Placental epithelial cell (primary cell): ENCODE measurements at places on chromosomes 12 and 14. TPM values are rescaled to one million over a fixed set of nuclear protein-coding genes. Genes with fewer than 3 reads are reported as not detected.

The MYF6 gene
- total RNA-seq = not detected in 2 replicates

The KRT79 gene
- total RNA-seq = not detected in 2 replicates

The ASIC1 gene
- total RNA-seq = 0.65 and 1.2 TPM in 2 replicates

The ZC2HC1C gene
- total RNA-seq = under 0.01 and 1.1 TPM in 2 replicates

The PRKD1 gene
- 1.2 and 1.6 TPM in 2 replicates for total RNA-seq

The ZFHX2 gene
- total RNA-seq = 0.39 TPM in 1 of 2 replicates, not detected in the other

The CLEC4D gene
- not detected in 2 replicates for total RNA-seq

The JDP2 gene
- total RNA-seq = 47.9 and 64.7 TPM in 2 replicates

The ACRBP gene
- 1.6 TPM in 1 of 2 replicates, not detected in the other for total RNA-seq

The AMN gene
- total RNA-seq = 1.2 and 4.2 TPM in 2 replicates

The SERPINA9 gene
- not detected in 2 replicates for total RNA-seq

The COX8C gene
- 0.39 TPM in 1 of 2 replicates, not detected in the other for total RNA-seq

The EXOC5 gene
- total RNA-seq = 41.6 and 63.4 TPM in 2 replicates

The CCDC60 gene
- not detected in 2 replicates for total RNA-seq

The LRTM2 gene
- total RNA-seq = 0.11 TPM in 1 of 2 replicates, not detected in the other

The OR4K14 gene
- total RNA-seq = not detected in 2 replicates

The BIN2 gene
- total RNA-seq = under 0.01 TPM in 1 of 2 replicates, not detected in the other

The EML5 gene
- total RNA-seq = not detected in 2 replicates
